ENCODE measurements at places on chromosomes 12 and 14. TPM values are rescaled to one million over a fixed set of nuclear protein-coding genes. Genes with fewer than 3 reads are reported as not detected.

Gene SPTSSA
- total RNA-seq, result 8.1 TPM

Gene PRH1
- total RNA-seq, result 17.6 TPM

Gene TRPV4
- total RNA-seq, result not detected

Gene GPRC5A
- total RNA-seq, result 0.32 TPM

Gene GARIN6
- not detected for total RNA-seq

- DNase-seq, result no peak
Observed at GRCh38 chr12:68633614-68634558, 23.2 kb downstream of the RAP1B start.

DNA sequence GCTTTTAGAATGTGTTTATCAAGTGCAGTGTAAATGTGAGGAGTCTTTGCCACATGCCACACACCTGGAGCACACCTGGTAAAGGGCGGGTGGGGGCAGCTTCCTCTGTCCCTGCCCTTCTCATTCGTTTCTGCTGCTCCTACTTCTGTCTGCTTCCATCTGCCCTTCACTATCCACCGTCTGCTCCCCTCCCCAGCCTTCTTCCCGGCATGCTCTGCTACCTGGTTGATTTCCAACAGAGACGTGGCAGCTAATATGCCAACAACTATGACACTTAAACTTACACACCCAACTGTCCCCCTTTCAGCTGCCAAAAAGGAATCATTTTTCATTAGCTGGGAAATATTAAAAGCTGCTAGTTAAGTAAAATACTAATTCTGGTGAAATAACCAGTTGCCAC is 9.1 kb upstream of the CARMIL3 start:
- DNase-seq, result no peak

GRCh38 chr12:55736780-55737580 is 5.9 kb upstream of the GDF11 start:
- peak; percentile 69 for DNase-seq

- no peak for DNase-seq
Observed at GRCh38 chr12:89379148-89379838, 27.0 kb upstream of the DUSP6 start.

DNA sequence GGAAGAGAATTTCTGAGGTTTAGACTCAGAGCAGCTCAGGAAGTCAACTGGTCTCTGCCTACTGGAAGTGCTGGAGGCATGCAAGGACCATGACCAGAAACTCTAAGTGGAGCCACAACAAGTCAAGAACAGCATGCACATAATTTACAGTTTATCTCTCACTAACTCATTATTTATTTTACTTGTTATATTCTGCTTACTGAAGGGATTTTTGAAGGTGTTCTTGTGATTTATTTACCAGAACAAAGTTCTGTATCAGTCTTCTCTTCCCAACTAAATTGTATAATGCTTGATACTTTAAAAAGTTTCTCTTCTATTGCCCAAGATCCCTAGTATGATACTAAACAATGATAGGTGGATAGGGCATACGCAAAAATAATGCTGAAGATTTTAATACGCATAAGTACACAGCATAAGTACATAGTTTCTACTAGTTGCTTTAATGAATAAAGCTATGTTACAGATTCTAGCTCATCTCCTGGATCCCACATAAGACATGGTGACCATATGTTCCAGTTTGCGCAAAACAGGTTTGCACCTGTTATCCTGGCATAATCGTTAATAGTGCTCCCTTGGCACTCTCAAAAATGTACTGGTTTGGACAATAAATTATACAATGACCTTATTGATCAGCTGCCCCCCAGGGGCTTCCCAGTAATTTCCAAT is 11.6 kb upstream of the SPTB start:
- no peak for DNase-seq

DNA sequence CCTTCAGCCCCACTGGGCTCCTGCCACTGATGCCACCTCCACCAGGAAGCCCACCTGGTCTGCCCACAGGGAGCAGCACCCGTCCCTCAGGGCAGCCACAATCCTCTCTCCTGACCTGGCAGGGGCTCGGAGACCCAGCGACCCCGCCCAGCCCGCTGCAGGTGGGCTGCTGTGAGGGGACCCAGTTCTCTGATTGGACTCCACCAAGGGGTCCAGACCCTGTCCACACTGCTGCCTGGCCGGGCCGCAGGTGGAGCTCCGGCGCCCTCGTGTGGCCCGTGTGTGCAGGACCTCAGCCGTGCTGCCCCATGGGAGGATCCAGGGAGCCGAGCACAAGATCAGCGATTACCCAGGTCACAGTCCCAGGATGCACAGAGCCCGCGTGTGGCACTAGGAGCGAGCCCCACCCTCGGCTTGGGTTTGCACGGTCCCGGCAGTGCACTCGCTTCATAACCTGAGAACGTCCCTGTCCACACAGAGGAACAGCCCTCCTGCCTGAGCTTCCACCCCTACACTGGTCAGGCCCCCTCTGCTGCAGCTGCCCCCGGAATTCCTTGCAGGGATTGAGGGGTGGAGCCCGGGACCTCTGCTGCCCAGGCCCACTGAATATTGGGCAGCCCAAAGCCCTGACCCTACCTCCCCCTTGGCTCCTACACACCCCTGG is 35.4 kb upstream of the TMEM179 start:
- DNase-seq, result peak; percentile 60

DNA sequence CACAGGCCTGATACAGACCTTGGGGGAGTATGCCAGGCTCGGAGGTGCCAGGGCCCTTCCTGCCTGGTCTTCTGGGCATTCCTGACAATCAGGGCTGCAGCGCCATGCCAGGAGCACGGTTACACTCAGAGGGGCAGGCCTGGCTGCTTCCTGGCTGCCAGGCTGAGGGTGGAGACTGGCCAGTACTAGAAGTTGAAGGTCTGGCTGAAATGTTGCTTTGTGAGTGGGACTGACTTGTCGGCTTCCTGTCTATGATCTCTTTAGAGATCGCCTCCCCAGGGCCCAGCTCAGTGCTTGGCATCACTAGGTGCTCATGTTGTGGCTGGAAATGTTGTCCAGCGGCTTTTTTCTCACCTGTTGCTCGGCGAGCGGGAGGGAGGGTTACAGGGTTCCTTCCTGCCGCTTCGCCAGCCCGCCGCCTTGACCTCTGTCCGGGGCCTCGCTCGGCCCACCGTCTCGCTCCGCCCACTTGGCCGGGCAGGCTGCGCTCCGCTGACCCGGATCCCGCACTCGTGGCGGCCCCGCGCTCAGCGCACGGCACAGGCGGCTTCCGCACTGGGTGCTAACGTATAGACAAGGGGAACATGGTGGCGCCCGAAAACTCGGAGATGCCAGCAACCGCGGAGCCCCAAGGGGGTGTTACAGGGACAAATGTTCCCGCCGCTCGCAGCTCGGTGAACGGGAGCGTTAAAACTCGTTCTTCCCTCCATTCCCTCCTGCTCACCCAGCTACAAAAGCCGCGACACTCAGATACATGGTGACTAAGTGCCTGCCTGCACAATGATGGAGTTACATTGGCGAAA is 32.6 kb downstream of the PAPLN start:
- DNase-seq, result no peak

GRCh38 chr12:22787557-22787956 is 162.6 kb downstream of the ETNK1 start:
- DNase-seq, result no peak

GRCh38 chr14:44657203-44657602 is 150.1 kb upstream of the FSCB start:
- DNase-seq, result no peak

- no peak for DNase-seq
Observed at GRCh38 chr12:121568518-121568917, 12.3 kb downstream of the KDM2B start.

DNA sequence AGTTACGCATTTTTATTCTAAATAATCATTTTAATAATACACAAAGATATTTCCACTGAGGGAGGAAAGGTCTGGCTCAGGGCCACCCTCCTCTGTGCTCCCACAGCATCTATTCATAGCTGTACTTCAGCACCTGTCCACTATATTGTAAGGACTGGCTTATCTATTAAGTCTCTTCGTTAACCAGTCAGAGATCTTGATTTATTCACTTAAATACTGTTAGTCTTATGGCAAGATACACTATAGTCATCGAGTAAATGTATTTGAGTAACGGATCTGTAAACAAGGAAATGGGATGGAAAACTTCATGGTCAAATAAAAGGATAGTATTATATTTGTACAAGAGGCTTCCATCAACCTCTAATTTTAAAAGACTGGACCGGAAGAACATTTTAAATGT is 54.6 kb downstream of the SPTLC2 start:
- no peak for DNase-seq

- peak; percentile 71 for DNase-seq
Observed at GRCh38 chr12:4107436-4107878, 166.1 kb upstream of the CCND2 start.

GRCh38 chr12:118986050-118986449 is 4.7 kb downstream of the SRRM4 start:
- no peak for DNase-seq

GRCh38 chr14:96821501-96821900 is 24.3 kb downstream of the VRK1 start:
- no peak for DNase-seq

DNA sequence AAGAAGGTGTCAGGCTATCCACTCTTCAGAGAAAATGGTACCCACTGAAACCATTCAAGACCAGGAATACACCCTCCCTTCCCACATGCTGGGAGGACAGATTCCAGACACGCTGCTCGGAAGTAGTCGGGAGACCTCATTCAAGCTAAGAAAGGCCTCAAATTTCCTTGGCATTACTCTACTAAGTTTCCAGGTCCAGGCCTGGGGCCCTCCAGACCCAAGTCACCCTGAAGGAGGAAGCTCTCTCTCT is 27.1 kb upstream of the RPLP0 start:
- DNase-seq, result no peak

DNA sequence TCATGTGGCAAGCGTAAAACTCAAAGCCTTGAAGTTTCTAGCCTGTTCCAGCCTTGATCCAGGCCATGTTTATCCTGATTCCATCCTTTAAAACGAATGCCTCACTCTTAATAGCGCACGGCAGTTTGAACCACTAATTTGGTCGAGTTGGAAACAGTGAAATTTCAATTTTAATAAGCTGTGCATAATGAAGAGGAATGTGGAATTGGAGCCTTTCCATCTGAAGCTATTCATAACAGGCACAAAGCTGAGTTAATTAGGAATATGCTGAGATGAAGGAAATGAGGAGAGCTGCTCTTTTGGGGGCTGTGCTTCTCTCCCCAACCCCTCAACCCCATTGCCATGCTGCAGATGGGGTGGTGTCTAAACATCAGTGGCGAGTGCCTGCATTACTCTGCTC is 70.7 kb downstream of the PTPN11 start:
- no peak for DNase-seq

DNA sequence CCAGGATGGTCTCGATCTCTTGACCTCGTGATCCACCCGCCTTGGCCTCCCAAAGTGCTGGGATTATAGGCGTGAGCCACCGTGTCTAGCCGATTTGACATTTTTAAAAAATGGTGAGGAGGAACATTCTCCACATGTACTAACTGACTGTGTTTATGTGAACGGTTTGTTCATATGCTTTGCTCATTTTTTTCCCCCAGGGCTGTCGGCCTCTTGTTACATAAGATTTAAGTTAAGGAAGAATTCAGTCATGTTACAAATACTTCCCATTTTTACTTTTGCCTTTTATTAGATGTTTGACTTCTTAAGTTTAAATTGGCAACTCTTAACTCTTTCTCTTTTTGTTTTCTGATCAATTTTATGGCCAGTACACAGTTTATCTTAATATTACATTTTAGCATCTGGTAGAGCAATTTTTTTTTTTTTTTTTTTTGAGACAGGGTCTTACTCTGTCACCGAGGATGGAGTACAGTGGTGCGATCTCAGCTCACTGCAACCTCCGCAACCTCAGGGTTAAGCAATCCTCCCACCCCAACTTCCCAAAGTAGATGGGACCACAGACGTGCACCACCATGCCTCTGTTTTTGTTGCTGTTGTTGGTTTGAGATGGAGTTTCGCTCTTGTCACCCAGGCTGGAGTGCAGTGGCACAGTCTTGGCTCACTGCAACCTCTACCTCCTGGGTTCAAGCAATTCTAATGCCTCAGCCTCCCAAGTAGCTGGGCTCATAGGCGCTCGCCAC is 9.6 kb downstream of the GNS start:
- no peak for DNase-seq

GRCh38 chr12:109053382-109054123 is 1.2 kb downstream of the USP30 start:
- peak; percentile 44 for DNase-seq

DNA sequence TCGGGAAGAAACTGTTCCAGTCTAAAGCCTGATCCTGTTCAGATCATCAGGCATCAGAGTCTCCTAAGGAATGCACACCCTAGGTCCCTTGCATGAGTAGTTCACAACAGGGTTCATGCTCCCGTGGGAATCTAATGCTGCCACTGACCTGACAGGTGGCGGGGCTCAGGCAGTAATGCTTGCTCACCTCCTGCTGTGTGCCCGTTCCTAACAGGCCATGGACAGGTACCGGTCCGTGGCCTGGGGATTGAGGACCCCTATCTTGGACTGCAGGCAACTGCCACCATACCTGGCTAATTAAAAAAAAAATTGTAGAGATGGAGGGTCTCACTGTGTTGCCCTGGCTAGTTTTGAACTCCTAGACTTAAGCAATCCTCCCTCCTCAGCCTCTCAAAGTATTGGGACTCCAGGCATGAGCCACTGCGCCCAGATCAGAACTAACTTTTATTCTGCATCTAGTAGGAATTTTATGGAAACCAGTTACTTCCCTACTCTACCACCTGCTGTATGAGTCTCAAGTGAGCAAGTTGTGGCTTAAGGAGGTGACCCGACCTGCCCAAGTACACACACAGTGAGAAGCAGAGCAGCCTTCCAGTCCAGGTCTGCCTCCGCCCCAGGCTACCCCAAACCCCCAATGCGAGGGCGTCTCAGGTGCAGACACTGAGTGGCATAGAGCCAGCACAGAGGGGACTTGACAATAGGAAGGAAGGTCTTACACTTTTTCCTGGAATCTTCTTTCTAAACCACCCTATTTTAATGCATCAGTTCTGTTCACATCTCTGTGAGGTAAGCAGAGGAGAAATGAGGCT is 2.5 kb upstream of the PAPLN start:
- no peak for DNase-seq

GRCh38 chr12:92193063-92193462 is 47.4 kb upstream of the BTG1 start:
- DNase-seq, result no peak

- no peak for DNase-seq
Observed at GRCh38 chr12:106910202-106910601, 45.5 kb upstream of the TMEM263 start.

DNA sequence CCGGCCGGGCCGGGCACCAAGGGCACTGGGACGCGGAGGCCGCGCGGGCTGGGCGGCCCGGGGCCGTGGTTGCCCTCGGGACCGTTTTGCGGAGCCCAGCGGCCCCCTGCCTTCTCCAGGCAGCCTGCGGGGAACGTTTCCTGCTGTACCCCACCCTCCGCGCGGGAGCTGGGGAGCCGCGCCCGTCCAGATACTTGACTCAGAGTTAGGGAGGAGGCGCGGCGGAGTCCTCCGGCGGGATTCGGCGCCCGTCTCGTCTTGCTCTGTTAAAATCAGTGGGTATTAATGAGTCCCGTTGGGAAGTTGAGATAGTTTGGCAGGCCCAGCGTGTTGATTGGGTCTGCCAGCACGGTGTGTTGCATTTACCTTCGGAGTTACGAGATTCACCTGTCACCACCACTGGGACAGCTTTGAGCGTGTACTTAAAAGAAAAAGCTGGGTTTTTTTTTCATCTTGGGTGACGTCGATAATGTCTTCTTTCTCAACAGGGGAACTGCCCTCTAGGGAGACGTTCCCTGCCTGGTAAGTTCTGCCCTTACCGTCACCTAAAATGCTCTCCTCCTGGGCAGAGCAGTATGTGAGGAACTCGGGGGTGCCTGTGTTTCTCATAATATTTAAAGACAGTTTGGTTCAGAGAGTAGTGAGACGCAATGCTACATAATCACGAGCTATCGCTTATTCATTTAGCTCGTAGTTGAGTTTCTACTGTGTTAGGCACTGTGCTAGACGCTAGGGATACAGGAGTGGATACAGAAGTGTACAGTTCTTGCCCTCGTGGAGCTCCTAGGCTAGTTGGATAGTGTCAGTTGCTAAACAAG is 596 bp downstream of the DLST start:
- peak; percentile 58 for DNase-seq

Data from activated T-cell treated with anti-CD3 and anti-CD28 coated beads, Interleukin-2, amount 50 U/mL, for 72 hours (primary cell).